Stimulated activated CD8-positive, alpha-beta memory T cell treated with anti-CD3 and anti-CD28 coated beads, Interleukin-15, amount 100 ng/mL, for 48 hours (primary cell): ENCODE measurements at places on chromosomes 3 and 15.

- DNase-seq, result no peak
Observed at GRCh38 chr3:23712656-23713559, 92.8 kb upstream of the UBE2E1 start.

DNA sequence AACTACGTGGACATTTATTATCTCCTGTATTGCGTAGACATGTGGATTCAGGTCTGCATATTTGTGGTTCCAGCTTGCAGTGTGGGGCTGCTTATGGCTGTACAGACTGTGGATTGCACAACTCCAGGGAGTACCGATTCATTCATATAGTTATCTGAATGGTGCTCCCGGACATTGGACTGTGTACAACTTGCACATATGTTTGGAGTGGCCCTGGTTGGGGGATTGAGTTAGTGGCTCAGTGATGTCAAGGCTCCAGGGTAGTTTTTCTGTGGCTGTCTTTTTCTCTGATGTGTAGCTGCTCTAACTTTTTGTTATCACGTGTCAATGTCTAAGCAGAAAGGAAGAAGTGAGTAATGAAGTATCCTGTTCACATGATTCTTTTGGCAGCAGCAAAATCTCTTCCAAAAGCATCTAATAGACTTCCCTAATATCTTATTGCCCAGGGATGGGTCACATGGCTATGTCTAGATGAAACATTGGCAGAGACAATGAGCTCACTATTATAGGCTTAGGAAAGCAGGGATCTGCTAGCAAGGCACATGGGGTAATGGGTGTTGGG is 15.8 kb downstream of the ST3GAL6 start:
- DNase-seq, result no peak

DNA sequence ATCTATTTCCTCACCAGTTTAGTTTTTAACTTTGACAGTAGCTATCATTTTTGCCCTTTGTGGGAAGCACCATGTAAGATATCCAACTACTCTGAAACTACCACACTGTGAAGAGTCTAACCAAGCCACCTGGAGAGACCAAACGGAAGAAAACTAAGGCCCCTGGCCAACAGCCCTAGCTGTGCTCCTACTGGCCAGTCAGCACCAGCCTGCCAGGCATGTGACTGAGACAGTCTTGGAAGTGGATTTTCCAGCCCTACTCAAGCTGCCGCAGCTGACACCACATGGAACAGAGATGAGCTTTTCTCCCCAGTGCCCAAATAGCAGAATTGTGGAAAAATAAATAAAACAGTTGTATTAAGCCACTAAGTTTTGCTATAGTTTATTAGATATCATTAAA is 2.9 kb upstream of the TBC1D5 start:
- no peak for DNase-seq

GRCh38 chr3:43971486-43971885 is 270.2 kb upstream of the TOPAZ1 start:
- DNase-seq, result no peak

DNA sequence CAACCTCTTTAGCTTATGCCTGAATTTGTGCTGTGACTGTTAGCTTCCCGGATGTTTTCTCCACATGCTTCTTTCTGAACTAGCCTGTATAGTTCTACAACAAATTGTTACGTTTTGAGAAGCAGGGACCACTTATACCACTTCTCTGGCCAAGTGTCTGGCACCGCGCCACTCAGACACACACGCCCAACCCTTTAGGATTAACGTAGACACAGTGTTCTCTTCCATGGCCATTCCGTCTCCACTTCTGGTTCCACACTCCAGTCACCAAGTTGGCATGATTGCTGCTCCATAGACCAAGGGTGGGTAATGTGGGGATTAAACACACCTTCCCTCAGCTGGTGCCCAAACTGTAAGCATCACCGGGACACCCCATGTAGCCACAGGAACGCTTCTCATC is 755 bp upstream of the TMEM108 start:
- DNase-seq, result no peak

DNA sequence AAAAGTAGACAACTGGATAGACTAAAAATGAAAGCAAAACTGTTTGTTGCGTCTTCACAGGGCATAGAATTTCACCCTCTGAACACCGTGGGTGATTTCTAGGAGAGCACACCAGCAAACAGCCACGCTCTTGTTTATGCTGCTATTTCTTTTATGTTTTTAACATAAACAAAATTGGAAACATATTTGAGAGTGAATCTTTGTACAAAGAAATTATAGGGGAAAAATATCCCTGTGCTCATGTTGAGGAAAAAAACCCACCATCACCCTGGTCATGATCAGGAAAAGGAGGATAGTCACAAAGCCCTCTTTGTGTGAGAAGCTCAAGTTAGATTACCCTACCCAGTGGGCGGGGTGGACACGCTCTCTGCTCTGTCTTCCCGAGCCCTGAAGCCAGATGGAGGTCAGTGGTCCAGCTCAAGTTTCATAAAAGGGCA is 313.3 kb downstream of the SATB1 start:
- no peak for DNase-seq

- DNase-seq, result no peak
Observed at GRCh38 chr3:2819571-2819970, 290.6 kb downstream of the IL5RA start.

GRCh38 chr3:127053979-127054378 is 71.1 kb downstream of the PLXNA1 start:
- no peak for DNase-seq

DNA sequence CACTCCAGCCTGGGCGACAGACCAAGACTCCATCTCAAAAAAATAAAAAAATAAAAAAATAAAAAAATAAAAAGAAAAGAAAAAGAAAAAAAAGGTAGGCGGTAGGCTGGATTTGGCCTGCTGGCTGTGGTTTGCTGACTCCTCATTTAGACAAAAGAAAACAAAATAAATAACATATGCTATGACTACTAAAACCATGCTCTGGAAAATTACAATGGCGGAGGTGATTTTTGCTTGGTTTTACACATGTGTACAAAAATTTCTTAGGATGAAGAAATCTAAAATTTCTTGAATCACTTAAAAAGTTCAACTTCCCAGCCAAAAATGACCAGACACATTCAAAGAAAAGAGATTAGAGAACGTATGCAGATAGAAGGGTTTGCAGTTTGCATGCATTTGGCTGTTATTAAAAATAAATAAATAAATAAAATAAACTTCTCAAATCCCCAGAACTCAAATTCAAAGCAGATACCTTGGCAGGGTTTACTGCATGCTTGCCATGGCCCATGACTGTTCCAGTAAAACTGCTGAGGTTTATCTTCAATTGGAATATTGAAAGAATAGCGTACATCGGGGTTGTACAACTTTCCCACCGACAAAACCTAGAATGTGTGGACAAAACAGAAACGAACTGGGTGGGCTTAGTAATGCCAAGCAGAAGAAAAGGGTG is 65.9 kb downstream of the ADAMTS9 start:
- DNase-seq, result no peak

DNA sequence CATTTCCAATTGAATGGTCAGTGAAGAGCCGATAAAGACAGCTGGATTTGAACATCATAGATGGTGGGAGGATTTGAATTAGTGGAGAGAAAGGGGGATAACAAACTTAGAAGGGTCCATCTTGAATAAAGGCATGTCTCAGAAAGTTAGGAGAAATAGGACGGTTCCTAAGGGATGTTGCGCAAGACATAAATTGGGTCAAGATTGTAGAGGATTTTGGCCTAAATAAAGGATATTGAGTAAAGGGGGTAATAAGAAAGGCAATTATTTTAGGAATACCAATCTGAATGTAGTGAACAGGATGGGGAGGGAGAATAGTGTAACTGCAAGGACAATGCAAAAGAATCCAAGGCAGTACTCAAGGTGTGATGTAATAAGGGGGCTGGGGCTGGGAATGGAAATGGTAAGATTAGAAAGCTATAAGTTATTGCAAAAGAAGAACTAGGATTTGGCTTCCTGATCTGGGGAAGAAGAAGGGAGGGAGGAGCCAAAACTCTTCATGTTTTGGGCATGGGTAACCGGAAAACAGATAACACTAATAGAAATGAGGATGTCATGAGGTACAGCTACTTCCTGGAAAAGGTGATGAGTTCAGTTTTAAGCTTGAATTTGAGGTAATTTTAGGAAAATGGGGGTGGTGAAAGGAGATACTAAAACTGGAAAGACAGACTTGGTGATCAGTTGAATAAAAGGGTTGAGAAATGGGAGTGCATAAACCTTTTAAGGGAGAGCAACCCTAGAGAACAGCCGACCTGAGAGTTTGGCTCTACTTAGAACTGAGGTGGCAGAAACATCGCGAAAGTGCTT is 17.3 kb upstream of the TRPC1 start:
- DNase-seq, result no peak

- no peak for DNase-seq
Observed at GRCh38 chr3:126107957-126108675, 24.2 kb upstream of the SLC41A3 start.

GRCh38 chr3:114855839-114856238 is 291.2 kb downstream of the ZBTB20 start:
- no peak for DNase-seq

GRCh38 chr3:55169161-55169560 is 241.3 kb upstream of the LRTM1 start:
- DNase-seq, result no peak

- DNase-seq, result no peak
Observed at GRCh38 chr15:79132770-79133169, 42.2 kb upstream of the RASGRF1 start.

DNA sequence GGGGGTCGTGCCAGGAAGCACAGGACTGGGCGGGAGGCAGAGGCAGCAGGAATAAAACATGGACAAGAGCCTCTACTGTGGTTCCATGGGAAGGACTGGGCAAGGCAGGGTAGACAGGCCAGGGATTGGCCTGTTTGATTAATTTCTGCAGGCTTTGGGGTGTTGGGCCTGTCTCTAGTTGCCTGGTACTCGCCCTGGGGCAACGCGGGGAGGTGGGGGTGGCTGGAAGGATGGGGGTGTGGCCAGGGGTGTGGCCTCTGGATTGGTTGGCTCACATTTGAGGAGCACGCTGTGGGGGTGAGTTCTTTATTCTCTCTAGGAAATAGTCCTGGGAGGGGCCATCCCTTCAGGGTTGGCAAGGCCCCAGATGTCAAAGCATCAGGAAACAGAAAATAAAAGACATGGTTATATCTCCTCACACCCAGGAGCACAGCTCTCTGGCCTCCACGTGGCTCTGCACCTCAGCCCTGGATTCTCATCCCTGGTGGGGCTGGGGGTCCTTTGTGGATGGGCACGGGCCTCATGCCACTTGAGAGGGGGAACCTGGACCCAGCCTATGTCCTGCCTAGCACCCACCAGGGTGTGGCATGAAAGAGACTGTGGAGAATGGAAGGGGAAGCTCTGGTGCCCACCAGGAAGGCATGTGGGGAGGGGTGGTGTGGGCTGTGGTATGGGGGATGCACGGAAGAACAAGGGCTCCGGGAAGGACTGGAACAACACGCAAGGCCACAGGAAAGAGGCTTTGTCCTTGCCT is 223.0 kb upstream of the LYSMD4 start:
- no peak for DNase-seq

GRCh38 chr3:4735243-4735642 is 242.1 kb downstream of the ITPR1 start:
- no peak for DNase-seq

GRCh38 chr3:112572701-112573100 is 10.9 kb downstream of the SLC35A5 start:
- DNase-seq, result no peak

DNA sequence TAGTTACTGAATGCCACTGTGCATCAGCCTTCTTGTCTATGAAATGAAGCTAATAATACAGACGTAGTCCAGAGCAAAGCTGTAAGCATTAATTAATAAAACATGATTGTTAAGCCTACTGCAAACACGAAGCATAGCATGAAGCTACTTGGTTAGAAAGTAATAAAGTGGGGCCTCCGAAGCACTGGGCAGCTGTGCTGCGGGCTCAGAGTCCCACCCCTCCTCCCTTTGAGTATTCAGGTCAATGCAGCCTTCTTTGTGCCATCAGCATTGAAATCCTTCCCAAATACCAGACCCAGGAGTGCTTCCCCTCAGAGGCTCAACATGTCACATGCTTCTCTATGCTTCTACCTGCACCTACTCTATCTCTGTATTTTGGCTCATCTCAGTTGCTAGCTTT is 1112.6 kb downstream of the IGSF11 start:
- DNase-seq, result no peak

- no peak for DNase-seq
Observed at GRCh38 chr3:126245811-126246727, 65.7 kb upstream of the ALDH1L1 start.

DNA sequence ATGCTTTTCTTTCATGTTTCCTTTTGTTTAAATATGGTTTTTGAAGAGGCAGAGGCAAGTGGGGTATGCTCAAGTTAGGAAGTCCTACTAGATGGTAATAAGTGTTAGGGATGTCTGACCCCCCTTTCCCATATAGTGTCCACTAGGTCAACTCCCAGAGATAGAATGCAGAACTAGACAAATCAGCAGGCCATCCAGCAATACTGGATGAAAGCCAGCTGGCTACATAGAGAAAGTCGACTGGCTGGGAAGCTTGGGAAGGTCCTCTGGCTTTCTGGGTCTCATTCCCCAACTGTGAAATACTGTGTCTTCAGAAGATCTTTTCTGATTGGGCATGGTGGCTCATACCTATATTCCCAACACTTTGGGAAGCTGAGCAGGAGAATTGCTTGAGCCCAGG is 113.8 kb downstream of the SNRK start:
- no peak for DNase-seq

GRCh38 chr3:49032646-49033304 is 3.6 kb upstream of the IMPDH2 start:
- DNase-seq, result no peak

GRCh38 chr3:53089511-53089910 is 40.7 kb downstream of the RFT1 start:
- DNase-seq, result no peak

DNA sequence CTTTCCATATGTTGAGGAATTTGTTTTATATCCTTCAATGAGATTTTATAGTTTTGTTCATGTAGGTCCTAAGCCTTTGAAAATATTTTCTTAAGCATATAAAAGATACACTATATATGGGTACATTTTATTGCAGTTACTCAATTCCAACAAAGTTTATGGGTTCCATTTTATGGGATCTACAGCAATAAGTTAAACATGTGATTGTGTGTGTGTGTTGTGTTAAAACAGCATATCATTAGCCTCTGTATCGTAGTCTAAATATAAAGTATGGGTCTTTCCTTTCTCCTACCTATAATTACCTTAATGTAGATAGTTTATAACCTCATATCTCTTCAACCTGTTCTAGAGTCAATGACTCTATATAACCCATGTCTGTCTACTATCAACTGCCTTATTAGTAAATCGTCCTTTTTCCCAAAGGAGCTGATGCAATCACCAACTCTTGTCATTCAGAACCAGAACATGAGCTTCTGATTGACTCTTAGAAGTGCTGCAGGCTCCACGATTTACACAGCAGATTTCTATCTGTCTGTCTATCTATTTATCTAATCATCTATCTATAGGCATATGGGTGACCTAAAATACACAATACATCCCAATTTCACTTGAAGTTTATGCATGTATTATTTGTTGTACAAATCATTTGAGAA is 512.6 kb upstream of the CBLB start:
- DNase-seq, result no peak

GRCh38 chr3:36525115-36525801 is 145.0 kb downstream of the STAC start:
- no peak for DNase-seq

GRCh38 chr3:71393093-71393492 is 190.4 kb downstream of the FOXP1 start:
- no peak for DNase-seq

GRCh38 chr15:90189781-90190467 is 11.2 kb upstream of the SEMA4B start:
- DNase-seq, result no peak

- DNase-seq, result no peak
Observed at GRCh38 chr3:153749070-153749610, 372.1 kb upstream of the ARHGEF26 start.

GRCh38 chr15:70435369-70435768 is 328.0 kb downstream of the UACA start:
- no peak for DNase-seq
